Transverse colon (tissue), 4 donors: ENCODE measurements at places on chromosomes 3 and 15. TPM values are rescaled to one million over a fixed set of nuclear protein-coding genes. Genes with fewer than 3 reads are reported as not detected.

DNA sequence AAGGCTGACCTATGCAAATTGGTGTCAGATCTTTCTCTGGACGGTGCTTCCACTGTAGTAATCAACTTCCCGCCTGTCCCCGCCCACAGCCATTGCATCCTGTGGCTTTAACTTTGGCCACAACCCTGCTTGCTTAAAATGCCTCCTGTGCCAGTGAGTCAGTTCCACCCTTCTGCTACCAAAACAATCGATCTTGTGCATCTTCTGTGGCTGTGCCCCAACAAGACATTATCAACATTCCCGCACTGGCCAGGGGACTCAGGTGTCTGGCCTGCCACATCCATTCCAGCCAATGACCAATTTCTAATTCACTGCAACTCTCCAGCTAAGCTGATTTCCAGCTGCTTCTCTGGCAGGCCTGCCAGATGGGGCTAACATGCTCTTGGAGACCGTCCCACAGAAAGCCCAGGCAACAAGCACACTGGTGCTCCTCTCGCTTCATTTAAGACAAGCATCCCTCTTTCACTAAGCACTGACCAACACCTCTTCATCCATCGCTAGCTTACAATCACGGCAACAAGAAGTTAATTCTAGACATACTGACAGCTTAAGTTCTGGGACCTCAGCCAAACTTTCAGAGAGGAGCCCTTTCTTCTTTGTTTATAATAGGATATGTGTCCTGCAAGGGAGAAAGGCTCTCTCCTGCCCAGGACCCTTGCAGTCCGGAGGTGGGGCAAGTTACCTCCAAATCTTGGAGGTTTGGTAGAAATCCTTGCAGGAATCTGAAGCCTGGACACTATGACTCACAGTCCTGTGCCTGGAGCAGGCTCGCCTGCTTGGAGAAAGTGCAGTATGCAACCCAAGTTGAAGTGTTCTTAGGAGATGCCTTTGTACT is 6.7 kb downstream of the CA12 start:
- no peak for DNase-seq

CHST13 gene
- total RNA-seq, result 4.9 TPM

MAP3K13 gene
- 21.7 TPM for total RNA-seq

DNA sequence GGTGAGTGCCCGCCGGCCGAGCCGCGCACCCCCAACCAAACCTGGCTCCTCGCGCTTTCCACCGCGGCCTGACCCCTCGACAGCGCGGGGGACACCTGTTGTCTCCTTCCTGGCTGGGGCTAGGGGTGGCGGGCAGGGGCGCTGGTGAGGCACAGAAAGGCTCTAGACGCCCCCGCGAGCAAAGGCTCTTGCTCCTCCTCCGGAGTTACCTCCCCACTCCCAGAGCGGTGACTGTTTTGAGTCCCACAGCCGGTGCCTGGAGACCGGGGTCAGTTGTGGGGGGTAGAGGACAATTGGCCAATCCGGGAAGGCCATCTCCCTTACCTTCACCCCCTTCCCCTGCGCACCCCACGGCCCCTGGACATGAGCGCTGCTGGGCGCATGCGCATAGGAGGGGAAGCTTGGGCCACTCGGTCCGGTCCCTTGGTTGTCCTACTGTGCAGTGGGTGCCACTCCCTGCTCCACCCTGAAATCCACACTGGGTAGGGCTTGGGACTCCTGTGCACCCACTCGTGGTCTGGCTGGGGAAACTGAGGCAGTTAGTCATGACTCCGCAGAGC is 554 bp downstream of the CHST13 start:
- DNase-seq, result peak; percentile 32
